Effector CD8-positive, alpha-beta T cell (primary cell): ENCODE measurements at places on chromosomes 2 and 18.
A peak's percentile ranks its signal among the peaks of the same experiment; 100 is the strongest.

DNA sequence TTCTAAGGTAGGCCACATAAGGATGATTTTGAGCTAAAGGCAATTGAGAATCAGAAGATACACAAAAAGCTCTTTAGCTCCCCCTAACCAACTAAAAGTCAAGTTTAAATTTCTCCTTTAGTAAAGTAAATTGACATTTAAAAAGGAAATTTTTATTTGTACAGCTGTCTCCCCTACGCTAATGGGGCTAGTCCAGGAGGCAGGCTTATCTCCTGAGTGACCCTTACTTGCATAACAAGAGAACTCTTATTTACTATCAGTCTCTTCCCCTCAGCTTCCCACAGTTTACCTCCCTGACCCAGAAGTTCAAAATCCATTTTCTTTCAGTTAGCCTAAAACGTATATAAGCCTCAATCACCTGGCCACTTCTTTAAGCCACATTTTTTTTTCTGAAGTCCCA, 1002.8 kb upstream of the NRXN1 start:
- DNase-seq, result no peak

DNA sequence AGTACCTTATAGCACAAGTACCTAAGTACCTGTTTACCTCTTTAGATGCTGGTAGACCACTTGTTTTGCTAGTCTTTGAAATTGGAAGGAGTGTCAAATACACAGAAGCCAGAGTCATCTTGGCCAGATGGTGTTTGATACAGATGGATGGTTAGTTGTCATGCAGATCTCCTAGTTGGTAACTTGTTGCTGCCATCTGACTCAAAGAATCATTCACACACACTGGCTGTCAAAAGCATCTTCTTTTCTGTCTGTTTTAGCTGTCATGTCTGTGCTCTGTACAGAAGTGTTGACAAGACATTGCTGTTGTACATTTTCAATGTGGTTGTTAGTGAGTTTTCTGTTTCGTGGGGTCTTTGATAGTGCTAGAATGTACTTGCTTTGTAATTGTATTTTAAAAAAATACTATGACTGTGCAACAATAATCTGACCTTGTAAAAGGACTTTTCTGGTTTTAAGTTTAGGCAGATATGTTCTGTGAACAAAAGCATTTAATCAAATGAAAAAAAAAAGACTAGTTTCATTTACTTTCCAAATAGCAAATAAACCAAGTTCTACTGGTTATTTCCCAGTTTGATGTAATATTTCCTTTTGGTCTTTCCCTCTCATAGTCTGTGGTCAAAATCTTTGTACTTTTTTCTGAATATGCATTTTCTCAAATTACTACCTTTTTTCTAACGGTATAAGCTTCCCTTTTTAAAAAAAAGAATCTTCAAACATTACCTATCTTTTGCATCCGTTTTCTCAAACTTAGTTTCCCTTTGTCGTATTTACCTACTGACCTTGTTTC, 39.9 kb downstream of the TANK start:
- no peak for DNase-seq

DNA sequence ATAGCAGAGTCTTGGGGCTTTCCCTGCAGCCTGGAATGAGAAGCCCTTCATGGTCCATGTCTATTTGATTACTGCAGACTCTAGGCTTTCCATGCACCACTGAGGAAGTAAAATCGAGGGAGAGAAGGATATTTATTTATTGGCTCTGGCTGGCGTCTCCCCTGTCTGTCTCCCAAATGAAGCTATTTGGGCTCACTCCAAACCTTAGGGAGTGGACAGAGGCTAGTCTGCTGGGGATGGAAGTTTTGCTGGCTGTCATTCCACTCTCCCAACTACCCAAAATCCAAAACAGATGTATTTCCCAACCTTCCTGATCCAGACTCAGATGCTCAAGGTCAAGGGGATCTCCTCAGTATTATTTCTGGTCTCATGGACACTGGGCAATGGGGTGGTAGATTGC, 33.7 kb downstream of the TMEM17 start:
- no peak for DNase-seq

GRCh38 chr18:62558015-62558663, 35.3 kb downstream of the ZCCHC2 start:
- no peak for DNase-seq

- DNase-seq, result no peak
Observed at GRCh38 chr18:70420146-70420898, 131.5 kb downstream of the SOCS6 start.

DNA sequence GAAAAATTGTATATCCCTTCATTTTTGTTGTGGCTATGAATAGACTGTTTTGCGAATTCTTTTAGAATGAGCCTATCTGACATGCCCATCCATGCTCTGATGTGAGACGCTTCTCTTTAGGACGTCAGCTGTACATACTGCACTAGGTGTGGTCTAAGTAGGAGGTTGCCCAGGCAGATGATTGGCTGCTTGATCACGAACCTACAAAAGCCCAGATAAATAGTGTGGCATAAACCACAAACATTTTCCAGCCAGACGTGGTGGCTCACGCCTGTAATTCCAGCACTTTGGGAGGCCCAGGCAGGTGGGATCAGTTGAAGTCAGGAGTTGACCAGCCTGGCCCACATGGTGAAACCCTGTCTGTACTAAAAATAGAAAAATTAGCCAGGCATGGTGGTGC, 251.8 kb downstream of the AGAP1 start:
- DNase-seq, result no peak

- no peak for DNase-seq
Observed at GRCh38 chr2:95077861-95078603, 43.6 kb downstream of the MRPS5 start.

DNA sequence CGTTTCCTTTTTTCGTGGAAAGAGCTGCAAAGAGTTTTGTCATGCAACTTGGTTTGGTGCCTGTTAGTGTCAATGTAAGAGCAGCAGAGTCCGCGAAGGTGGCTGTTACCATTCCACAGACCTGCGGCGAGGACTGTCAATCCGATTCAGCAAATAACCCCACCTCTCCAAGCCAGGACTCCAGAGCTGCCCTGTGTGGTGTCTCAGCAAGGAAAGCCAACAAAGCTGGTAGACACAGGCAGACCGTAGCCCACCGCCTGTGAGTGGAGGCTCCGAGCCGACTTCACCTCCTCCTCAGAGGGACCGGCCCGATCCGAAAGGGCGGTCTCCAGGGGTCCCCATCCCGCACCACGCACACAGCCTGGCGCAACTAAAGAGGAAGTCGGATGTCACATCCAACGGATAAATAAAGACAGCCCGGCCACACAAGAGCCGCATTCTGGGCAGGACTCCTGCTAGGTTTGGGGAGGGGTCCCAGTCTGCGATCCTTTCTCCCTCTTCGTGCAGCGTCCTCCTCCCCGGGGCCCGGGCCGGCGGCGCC, 819 bp downstream of the ANKRD44 start:
- peak; percentile 44 for DNase-seq

DNA sequence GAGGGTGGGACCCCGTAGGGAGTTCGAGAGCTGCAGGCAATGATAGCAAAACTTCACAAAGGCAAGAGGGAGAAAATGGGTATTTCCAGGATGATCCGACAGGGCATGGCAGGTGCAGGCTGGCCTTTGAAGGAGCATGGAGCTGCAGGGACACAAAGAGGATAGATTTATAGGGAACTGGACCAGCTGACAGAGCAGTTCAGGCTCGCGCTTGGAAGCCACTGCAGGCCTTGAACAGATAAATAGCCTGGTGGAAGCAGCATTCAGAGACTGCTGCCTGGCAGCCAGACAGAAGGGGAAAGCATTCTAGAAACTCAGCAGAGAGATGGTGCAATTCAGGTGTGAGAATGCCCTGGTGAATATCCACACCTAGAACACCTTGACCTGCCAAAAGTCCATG, 29.3 kb upstream of the CREG2 start:
- no peak for DNase-seq

GRCh38 chr2:230650585-230651137, 62.0 kb upstream of the CAB39 start:
- no peak for DNase-seq

GRCh38 chr2:21928292-21928691, 804.5 kb downstream of the TDRD15 start:
- DNase-seq, result no peak

- no peak for DNase-seq
Observed at GRCh38 chr18:13337369-13337768, 118.8 kb downstream of the LDLRAD4 start.

DNA sequence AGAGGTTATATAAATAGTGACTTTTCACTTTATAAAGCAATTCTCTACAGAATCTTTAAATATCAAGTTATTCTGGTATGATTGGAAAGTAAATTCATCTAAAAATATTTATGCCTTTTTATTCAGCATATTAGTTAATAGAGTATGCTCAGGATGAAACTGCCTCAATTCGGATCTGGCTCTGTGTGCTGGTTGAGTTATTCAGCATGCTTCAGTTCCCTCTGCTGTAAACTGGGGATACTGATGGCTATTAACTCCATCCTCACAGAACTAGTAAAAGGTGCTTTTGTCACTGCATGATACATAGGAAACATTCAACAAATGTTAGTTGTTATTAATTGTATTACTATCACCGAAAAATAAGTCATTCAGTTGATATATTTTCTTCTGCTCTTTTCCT, 250.3 kb downstream of the NRXN1 start:
- DNase-seq, result no peak

GRCh38 chr2:7226501-7226900, 309.3 kb downstream of the RNF144A start:
- no peak for DNase-seq

DNA sequence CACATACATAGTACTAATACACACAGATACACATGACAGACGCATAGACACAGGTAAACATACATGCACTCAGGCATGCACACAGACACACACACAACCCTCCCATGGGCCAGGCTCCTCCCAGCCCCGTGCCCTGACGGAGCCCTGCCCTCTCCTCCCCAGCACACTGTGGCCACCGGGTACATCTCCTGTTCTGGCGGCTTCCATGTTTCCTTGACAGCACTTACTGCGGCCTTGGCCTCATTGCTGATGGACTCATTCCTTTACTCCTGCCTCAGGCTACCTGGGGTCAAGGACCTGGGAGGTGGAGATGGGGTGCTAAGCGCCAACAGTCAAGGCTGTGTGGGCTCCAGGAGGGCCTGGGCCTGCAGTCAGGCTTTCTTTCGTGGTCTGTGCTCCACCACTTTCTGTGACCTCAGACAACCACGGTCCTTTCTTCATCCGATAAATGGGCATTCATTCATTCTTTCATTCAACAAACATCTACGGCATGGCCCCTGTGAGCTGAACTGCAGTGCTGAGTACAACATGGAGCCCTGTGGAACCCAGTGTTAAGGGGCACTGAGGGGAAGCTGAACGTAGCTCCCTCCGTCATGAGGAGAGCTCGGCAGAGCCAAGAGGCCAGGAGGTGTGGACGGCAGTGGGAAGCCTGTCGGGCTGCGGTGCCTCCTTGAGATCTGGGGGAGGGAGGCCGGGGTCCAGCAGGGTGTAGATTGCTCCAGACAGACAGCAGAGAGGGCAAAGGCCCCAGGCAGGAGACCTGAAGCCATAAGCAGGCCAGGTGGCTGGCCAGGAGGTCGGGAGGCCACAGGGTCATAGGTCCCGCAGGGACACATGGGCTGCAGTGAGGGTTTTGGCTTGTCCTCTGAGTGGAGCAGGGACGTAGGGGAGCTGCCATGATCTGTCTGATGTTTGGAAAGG, 190.4 kb upstream of the HDAC4 start:
- DNase-seq, result no peak

- no peak for DNase-seq
Observed at GRCh38 chr2:16652296-16653082, 13.1 kb downstream of the CYRIA start.
